ENCODE measurements at places on chromosomes 2 and 18.

DNA sequence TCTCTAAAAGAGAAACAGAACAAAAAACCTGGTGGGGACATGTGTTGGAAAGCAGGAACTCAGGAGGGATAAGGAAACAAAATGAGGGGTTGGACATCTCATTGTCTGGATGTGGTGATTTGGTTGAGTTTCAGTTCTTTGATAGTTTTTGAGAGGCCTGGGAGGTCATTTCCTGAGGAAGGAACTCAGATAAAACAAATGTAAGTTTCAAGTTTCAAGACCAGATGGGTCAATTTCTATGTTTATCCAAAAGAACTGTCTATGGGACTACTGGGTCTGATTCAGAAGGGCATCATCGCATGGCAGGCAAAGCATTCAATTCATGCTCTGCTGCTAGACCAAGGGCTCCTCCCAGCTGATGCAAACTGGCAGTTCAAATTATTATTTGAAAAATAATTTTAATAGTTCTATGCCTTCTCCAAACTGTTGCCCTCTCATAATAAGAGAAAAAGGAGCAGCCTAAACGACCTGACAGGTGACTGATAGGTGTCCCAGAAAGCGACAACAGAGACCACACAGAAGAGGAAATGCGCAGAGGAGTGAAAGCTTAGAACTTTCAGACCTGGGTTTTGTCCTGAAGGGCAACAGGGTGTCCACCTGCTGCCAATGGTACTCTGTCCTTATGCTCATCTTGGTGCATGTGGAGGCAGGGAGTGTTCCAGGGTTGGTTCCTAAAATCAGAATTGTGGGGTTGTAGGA is 39.3 kb upstream of the SH3RF3 start:
- no peak for DNase-seq

- DNase-seq = no peak
These were observed 510.0 kb downstream of the PARD3B start for GRCh38 chr2:205055251-205055650.

- no peak for DNase-seq
These were observed 116.1 kb downstream of the SPTBN1 start for GRCh38 chr2:54572262-54572635.

- no peak for DNase-seq
These were observed 92.3 kb upstream of the GPR45 start for GRCh38 chr2:105149272-105149671.

- no peak for DNase-seq
These were observed 137.4 kb downstream of the RTN4 start for GRCh38 chr2:54912893-54913292.
